ENCODE measurements at places on chromosomes 1 and 21.

DNA sequence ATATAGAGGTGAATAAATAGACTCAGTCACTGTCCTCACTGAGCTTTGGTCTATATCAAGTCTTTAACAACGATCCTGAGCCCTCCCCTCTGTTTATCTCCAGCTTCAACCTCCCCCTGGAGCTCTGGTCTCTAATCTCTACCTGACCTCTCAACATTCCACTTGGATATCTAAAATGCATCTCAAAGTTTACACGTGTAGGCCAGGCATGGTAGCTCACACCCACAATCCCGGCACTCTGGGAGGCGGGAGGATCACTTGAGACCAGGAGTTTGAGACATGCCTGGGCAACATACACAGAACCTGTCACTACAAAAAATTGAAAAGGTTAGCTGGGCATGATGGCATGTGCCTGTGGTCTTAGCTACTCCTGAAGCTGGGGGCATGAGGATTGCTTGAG, 53.4 kb downstream of the GADD45A start:
- no peak for DNase-seq

GRCh38 chr1:97920276-97920831, 480 bp downstream of the DPYD start:
- no peak for DNase-seq

GRCh38 chr1:185528084-185528676, 206.0 kb upstream of the HMCN1 start:
- no peak for DNase-seq

DNA sequence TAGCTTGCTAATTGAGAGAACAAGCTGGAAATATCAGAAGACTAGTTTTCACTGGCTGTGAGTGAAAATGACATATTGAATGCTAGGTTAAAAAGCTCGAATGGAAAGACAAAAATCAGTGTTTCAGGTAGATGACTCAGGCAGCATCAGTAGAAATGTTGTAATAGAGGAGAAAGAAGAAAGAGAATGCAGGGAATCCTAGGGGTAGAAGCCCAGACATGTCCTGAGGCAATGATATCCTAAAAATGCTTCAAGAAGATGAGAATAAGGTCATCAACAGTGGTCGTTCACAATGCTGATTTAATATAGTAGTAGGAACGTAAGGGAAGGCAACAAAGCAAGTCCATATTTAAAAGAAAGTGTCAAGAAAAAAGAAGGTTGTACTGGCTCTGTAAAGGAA, 96.7 kb upstream of the HP1BP3 start:
- no peak for DNase-seq

DNA sequence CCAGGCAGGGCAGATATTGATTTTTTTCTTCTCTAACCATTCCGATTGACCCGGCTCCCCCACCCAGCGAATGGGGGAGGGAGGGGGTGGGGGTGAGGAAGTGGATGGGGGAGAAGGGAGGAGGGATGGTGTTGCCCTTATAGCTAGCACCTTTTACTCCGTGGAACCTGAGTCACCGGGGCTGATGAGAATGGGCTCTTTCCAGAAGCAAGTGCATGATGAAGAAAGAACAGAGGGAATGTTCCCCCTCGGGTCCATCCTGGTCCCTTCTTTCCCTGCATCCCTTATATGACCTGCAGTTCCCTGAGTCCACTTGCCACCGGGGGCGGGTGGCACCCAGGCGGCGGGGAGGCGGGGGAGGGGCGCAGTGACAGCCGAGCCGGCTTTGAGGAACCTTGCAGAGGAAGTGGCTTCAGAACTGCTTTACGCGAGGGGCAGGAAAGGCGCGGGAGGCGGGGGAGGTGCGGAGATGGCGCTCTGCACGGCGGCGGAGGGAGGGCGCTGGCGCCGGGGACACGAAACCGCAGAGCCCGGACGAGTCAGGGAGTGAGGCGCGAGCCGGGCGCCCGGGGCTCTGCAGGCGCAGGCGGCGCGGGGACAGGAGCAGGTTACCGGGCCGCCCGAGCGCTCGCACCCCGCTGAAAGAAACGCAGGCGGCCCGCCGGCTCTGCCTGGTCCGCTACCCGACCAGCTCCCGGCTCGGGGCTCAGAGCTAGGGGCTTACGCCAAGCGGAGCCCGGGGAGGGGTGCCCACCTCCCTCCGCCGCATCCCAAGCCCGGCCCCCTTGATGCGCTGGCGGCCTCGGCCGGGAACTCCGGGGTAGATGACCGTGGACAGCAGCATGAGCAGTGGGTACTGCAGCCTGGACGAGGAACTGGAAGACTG, 49.7 kb downstream of the RASSF5 start:
- no peak for DNase-seq

- DNase-seq, result no peak
Measured at GRCh38 chr1:49544615-49545014, 479.1 kb downstream of the AGBL4 start.

- DNase-seq, result no peak
Measured at GRCh38 chr1:178528953-178529335, 16.0 kb downstream of the TEX35 start.

GRCh38 chr1:37883671-37884070, 24.3 kb upstream of the MTF1 start:
- DNase-seq, result no peak

- DNase-seq, result no peak
Measured at GRCh38 chr1:30331415-30332065, 391.8 kb downstream of the MATN1 start.

- no peak for DNase-seq
Measured at GRCh38 chr1:200150721-200151120, 123.2 kb downstream of the NR5A2 start.

- peak; percentile 35 for DNase-seq
Measured at GRCh38 chr1:20102875-20103274, 16.5 kb downstream of the PLA2G2D start.

DNA sequence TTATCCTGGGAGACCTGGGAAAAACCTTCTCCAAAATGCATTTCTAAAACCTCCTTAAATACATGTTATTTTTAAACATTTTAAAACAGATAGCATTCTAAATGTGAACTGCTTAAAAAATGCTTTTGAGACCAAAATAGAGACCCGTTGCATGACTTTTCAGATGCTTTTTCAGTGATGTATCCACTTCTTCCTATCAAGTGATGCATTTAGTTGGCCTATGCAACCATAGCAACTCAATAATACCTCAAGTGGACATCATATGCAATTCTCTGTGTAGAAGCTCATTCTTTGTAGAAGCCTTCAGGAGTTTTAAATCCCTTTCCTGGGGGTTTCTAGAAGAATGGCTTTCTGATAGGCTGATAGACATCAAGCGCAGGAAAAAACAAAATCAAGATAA, 94.5 kb upstream of the RAVER2 start:
- no peak for DNase-seq

DNA sequence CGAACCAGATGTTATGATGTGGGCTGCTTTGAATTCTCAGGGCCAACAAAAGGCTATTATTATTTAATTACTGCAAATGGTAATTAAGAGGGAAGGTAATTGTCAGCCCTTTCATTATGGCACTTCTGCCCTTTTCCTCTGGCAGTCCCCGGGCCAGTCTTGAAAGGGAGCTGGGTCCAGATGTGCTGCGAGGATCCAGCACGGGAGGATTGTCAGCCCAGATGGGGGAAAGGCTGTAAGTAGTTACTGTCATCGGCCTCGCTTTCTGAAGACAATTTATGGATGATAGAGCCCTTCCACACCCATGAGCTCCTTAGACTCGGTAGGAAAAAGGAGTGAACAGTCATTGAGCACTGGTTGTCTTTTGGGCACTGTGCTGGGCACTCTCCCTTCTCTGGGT, 8.7 kb upstream of the ZNF362 start:
- no peak for DNase-seq

DNA sequence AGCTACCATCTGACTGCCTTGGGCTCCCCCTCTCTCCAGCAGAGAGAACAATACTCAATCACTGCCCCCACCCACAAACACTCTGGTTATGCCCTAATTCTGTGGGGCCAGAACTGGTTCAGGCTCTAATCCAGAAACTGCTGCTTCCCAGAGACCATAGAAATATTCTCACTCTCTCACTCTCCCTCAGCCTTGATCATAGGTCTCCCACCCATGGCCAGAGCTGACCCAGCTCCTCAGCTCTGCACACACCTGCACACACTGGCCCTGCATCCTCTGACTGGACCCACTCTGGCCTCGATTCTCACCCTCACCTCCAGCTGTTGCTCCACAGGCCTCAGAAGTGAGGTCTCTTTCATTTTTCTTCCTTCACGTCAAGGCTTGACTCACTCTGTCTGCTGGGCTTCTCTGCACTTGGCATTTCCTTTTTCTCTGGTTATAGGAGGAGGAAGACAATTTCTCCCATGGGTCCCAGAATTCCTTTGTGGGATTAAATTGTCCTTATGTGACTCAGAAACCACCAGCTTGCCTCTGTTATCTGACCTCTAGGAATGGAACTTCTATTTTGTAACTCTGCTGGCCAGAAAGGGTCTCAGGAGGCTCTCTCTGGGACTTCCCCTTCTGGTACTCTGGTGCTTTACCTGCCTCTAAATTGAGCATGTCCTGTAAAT, 15.6 kb upstream of the ZMYM6 start:
- DNase-seq, result peak; percentile 82

DNA sequence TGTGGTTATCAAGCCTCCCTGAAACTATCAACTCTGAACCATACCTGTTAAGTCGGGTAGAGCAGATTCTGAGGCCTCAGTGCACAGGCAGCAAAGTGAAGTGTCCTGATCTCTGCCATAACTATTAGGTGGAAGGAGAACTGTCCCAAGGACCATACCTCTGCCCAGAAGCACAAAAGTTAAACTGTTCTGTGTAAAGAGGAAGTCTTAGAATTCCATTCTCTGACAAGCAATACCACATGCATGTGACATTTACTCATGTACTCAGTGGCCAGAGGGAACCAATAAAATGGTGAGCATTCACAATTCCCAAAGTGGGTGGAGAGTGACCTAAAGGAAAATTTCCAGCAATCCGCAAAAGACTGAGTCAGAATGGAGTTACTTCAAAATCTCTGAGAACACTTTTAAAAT, 61.0 kb downstream of the TOR3A start:
- peak; percentile 80 for DNase-seq

GRCh38 chr1:216983823-216984222, 260.6 kb upstream of the ESRRG start:
- DNase-seq, result no peak

DNA sequence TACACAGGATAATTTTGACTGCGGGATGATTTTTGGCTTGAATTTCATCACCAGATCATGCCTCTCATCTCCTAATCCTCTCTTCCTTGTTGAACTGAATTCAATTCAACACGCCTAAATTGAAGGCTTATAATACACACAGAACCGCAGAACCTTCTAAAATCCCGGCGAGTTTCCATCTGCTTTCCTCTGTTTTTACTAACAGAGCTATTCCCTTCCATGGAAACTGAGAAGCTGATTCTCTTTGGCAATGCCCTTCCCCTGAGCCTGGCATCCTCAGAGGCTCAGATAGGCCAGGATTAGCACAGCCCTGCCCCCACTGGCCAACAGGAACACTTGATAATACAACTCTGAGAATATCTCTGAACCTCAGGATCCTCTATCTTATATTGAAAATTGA, 130.2 kb downstream of the CAPN8 start:
- DNase-seq, result no peak

GRCh38 chr1:202987922-202988583, 19.1 kb upstream of the TMEM183A start:
- no peak for DNase-seq

GRCh38 chr1:116104667-116105066, 6.5 kb upstream of the MAB21L3 start:
- DNase-seq, result no peak

DNA sequence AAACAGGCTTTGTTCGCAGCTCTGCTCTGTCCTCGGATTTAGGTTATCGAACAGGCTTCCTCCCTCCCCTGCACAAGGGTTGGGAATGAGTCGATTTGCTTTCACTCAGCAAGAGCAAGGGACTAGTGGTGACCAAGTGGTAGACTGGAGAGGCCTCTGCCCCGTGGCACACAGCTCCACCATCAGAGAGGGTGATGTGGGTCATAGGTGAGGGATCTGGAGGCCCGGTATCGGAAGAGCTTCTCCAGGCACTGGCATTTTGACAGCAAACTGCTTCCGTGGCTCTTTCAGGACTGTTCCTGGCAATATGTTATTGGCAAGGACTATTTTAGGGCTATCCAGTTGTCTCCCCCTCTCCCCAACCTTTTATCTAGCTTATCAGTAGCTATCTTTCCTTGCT, 3.1 kb upstream of the ELF3 start:
- no peak for DNase-seq

GRCh38 chr1:67371681-67372080, 58.5 kb downstream of the SERBP1 start:
- DNase-seq, result no peak

DNA sequence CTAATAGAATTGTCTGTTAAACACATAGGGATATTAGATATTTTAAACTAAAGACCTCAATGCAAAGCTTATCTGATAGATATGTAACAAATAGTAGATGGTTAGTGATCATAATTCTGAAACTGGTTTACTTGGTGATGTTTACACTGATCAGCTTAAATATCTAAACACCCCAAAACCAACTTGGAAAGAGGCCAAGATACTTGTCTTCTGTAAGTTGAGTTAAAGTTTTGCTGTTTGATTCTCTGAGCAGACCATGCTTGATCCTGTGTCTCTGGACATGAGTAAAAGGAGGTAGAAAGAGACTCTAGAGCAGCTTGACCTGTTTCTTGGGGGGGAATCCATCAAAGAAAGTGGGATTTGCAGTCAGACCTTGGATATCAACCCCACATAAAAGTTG, 107.5 kb downstream of the NEK7 start:
- no peak for DNase-seq

GRCh38 chr1:85463731-85464496, 1.0 kb downstream of the DDAH1 start:
- DNase-seq, result no peak

DNA sequence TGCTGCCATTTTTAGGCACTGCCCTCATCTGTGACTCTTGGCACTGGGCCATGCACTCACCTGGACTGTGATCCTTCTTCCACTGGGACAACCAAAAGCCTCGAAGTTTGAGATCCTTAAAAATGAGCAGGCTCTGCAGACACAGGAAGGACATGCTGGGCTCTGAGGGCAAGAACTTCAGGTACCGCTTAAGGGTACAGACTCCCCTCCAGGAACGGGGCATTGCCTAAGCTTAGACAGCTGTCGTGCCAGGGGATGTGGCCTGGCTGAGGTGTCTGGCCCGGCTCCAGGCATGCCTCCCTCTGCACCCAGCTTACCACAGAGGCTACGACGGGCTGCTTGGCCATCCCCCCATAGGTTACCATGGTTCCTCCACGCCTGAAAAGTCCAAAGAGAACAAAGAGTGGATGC, 14.2 kb upstream of the SRSF4 start:
- DNase-seq, result no peak

GRCh38 chr1:172969611-172970010, 81.1 kb downstream of the TNFSF18 start:
- no peak for DNase-seq

Data from AG09319 (cell line).